ENCODE measurements at places on chromosomes 12 and 14.
A peak's percentile ranks its signal among the peaks of the same experiment; 100 is the strongest.

DNA sequence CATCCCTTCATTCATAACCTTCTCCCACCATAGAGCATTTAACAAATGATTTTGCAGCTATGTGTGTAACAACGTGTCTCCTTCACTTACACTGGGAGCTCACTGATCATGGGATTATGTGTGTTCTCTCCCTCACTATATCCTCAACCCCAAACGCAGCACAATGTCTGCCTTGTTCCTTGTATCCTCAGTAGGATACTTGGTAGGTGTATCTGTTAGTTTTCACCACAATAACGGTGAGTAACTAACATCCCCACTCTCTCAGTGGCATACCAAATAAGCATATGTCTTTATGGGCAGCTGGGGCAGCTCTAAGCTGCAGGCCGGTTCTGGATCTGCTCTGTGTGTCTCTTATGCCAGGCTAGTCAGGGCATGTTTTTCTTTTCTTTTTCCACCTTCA, 166.7 kb upstream of the PWP1 start:
- DNase-seq, result no peak

DNA sequence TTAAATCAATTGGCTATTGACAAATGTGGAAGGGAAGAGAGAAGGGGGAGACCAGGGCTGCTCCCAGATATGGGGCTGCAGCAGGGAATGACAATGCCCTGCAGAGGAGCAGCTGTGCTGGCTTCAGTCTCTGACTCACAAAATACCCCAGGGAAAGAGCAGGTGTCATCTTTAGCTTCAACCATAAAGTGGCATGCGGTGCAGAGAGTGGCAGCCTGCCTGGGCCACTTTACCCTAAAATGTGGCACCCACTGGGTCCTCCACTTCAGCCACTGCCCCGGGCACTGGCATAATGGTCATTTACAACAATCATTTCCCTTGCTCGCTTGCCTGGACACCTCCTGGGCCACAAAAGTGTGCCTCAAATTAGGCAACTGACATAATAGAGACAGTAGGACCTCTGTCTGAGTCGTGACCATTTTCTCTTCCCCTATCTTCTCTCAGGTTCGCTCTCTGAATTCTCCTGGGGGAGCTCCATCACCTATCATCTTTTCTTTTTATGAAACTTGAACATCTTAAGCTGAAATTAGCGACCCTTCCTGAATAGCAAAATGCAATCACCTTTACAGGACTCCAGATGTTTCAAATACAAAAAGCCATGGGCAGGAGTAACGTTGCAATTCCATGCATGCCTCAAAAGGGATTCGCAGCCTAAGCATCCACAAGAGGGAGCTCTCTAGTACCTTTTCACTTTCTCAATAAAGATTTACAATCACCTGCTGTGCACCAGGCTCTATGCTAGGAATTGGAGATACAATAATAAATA, 179.9 kb upstream of the ATF7IP start:
- DNase-seq, result peak; percentile 65

GRCh38 chr12:45863332-45863731, 127.0 kb downstream of the SCAF11 start:
- no peak for DNase-seq

- no peak for DNase-seq
Observed at GRCh38 chr12:9895215-9895971, 14.1 kb downstream of the KLRF2 start.

DNA sequence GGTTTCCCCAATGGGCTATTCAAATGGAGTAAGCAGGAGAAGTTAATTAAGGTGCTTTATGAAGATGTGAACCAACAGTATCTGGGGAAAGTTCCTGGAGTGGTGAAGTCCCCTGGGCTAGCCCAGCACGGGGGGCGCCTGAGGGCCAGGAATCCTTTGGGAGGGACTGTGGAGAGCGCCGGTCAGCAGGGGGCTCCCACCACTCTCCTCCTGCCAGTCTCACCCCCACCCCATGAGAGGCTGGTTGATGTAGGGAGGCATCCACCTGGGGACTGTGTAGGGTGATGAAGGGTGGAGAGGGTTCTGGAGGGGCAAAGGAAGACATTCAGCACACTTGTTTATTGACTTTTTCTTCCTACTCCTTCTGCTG, 4.4 kb downstream of the CEBPE start:
- no peak for DNase-seq

GRCh38 chr12:19695244-19696098, 256.2 kb downstream of the AEBP2 start:
- DNase-seq, result no peak

DNA sequence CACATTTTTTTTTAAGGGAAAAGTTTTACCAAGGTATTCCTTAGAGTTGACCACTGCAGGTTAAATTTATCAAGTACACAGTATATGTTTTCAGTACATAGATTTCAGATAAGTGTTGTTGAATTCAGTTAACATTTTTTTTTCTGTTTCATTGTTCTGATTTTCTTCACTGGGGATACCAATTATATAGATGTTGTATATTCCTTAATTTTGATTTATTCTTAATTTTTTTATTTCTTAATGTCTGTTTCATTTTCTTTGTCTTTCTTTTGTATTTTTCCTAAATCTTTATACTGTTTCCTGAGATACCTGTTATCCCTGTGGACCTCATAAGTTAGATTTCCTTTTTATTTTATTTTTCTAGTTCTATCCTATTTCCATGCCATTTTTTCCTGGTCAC, 234.8 kb downstream of the TTC6 start:
- DNase-seq, result no peak

GRCh38 chr14:24442240-24443052, at the start of gene SDR39U1:
Gene SDR39U1, minus strand, starts transcription at chr14:24442776. Its CDS starts 7 bp downstream, at chr14:24442769.
- DNase-seq, result peak; percentile 99

DNA sequence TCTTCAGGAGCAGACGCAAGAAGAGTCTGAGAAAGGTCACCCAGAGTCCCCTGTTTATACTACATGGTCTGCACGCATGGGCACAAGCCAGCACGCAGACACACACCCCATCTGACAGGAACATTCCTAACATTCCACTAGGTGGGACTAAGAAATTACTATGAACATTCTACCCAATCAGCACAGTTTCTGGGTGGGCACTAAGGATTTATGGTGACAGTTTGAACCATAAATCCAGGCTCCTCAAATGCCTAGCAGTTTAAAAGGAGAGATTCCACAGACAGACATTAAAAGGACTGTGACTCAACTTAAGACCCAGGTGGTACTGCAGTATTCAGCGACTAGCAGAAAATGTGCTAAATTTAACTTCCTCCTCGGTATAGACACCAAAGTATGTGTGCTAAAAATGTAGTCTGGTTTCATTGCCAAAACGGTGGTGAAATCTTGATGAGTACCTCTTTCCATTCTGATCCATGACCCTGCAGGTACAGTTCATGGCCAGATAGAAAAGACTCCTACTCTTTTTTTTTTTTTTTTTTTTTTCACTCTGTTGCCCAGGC, 16.2 kb downstream of the ABHD4 start:
- peak; percentile 39 for DNase-seq

DNA sequence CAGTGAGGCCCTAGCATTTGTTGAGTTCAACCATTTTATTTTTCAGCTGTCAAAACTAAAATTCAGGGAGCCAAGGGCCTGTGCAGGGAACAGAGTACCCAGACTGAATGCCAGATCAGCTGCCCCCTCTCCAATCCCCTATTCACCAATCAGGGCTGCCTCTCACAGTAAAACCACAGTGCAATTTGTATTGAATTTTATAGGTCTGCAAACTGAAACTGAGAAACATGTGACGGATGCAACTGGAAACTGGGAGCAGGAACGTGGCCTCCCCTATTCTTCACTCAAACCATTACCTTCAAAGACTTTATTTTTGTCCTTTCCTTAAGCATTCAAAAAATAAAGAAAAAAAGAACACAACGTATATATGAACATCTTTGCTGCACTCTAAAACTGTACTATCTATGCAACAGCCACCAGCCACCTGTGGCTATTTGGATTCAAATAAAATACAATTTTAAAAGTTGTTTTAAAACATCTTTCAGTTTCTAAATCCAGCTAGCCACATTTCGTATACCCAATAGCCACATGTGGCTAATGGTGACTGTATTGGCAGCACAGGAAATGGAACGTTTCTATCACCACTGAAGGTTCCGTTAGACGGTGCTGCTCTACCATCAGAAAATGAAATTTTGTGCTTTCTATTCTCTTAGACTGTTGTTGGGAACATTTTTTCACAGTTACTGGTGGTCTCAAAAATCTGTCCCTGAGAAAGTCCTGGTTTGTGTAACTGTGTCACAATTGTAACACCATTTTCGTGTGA, 371.3 kb upstream of the FAR2 start:
- no peak for DNase-seq

DNA sequence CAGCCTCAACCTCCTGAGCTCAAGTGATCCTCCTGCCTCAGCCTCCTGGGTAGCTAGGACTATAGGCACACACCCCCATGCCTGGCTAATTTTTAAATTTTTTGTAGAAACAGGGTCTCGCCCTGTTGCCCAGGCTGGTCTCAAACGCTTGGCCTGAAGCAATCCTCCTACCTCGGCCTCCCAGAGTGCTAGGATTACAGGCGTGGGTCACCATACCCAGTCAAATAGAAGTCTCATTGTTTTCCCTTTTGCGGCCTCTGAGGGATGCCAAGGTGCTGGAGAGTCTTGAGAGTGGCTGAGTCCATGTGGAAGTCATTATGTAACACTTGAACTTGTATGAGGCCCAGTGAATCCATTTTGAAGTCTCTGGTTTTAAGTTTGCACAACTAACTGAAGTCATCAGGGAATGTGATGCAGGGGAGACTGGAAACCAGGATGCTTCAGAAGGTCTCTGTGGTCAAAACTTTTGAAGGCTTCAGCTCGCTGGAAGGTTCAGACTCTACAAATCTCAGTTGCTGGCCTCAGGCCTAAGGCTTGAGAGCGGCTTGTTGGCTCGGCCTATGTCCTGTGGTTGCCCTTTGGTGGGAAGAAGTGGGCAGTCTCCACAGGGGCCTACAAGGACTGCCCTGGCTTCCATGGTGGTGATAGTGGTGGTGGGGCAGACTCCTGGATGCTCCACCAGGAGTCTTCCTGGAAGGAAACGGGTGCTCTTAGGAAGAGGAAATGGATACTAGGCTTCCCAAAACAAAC, 29.2 kb downstream of the GALNT16 start:
- no peak for DNase-seq

DNA sequence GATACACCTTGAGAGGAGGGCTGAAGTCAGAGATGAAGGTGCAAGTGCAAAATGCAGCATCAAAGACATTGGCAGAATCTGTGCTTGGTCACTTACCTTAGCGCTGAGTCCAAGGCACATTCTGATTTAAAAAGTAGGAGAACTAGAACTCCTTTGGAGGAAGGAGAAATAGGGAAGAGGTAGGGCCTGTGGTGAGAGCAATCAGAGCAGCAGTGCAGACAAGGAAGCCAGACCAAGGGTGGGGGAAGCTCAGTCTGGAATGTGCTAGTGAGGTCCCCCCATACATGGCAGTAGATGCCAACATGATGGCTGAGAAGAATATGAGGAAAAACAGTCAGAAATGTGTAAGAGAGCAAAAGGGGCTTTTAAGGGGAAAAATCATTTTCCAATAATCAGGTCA, 206.5 kb downstream of the SSPN start:
- DNase-seq, result no peak

DNA sequence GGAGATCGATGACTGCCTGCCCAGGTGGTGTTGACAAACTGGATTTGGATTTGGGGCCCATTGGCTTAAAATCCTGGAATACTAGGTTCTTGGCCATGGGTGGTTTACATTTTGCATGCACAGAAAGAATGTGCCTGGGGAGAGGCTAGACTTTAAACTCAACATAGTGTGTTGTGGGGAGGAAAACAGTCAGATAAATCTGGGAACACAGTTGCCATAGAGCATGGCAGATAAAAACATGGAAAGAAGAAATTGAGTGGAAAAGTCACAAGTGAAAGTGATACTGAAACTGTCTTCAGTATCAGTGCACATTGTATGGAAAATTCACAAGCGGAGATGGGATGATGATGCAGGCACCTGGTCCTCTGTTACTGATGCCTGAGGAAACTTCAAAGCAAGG, 95.2 kb downstream of the SSPN start:
- no peak for DNase-seq

GRCh38 chr12:106729611-106730010, 44.9 kb upstream of the RIC8B start:
- DNase-seq, result no peak

DNA sequence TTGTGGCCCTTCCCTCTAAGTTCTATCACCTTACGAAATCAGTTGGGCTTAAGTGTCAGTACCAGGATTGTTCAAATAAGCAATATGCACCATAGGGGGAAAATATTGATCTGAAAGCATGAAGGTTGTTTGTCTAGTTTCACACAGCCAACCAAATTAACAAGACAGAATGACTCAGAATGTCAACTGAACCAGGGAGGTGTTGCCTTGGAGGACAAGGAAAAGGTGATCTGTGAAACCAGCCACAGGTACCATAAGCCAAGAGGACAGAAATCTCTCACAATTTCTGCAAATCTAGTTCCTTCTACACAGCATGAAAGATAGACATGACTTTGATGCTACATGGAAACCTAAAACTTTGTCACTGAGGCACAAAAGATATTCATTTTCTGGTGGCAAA, 297.9 kb downstream of the BCL11B start:
- no peak for DNase-seq

Measured in GM12865 (cell line).